ENCODE measurements at places on chromosomes 2 and 18.

GRCh38 chr2:134079373-134079772 lies 174.5 kb upstream of the MGAT5 start:
- no peak for DNase-seq

GRCh38 chr2:52919673-52920072 lies 847.9 kb upstream of the CHAC2 start:
- no peak for DNase-seq

- peak; percentile 58 for DNase-seq
Measured at GRCh38 chr2:39584283-39584965, 81.3 kb upstream of the TMEM178A start.

DNA sequence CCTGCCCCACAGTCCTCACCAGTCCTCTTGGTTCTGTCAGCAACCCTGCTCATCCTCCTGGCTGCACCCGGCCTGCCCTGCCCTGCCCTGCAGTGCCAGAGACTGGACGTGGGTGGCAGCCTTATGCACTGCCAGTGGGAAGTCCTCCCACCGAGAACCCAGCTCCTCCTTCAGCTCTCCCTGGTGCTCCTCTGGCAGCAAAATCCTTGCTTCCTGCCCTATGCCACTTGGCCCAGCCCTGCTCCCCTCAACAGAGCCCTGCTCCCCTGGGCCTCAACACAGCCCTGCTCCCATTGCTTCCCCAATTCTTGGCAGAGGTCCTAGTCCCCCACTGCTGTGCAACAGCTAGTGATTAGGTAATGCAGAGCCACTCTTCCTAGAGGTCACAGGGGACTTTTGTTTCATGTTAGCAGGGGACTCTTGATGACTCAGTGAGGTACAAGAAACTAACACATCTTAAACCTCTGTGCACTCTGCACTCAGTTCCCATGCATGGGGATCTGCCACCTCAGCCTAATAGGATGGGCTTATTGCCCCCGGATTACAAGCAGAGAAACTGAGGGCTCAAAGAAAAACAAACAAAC lies 58.0 kb upstream of the EDAR start:
- DNase-seq = no peak

DNA sequence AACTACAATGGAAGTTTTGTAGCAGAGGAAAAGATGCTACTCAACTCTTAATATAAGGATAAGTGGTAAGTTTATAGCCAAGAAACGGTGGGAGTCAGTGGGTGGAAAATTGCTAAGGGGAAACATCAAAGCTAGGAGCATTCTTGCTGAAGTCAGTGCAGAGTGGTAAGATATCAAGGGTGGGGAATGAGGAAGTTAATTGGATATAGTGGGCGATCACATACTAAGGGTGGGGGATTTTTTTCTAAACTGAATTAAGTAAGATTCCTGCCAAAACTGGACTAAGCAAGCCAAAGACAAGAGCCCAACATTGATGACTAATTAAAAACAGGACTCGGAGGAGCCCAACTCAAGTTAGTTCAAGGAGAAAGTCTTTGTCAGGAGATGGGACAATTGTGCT lies 525.4 kb downstream of the CCDC85A start:
- no peak for DNase-seq

DNA sequence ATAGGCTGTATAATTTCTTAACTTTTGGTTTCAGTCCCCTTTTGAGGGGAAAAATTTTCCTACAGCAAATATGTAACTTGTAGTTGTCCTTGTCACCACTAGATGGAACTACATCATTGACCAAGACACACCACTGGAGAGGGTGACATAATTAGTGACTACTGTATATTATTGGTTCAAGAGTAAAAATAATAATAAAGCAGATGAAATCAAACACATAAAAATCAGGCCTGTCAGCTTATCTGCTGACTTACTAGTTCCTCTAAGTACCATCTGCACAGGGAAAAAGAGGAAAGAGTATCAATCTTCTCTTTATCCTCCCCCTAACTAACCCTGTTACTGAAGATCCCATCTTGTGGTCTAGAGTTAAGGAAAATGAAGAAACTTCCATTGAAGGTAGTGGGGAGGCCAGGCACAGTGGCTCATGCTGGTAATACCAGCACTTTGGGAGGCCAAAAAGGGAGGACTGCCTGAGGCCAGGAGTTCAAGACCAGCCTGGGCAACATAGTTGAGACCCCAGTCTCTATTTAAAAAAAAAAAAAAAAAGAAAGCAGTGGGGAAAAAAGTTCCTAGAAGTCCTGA lies 29.6 kb upstream of the ENOSF1 start:
- peak; percentile 11 for DNase-seq

GRCh38 chr2:3180082-3180908 lies 197.3 kb downstream of the EIPR1 start:
- no peak for DNase-seq
